ENCODE measurements at places on chromosomes 6 and 20.

DNA sequence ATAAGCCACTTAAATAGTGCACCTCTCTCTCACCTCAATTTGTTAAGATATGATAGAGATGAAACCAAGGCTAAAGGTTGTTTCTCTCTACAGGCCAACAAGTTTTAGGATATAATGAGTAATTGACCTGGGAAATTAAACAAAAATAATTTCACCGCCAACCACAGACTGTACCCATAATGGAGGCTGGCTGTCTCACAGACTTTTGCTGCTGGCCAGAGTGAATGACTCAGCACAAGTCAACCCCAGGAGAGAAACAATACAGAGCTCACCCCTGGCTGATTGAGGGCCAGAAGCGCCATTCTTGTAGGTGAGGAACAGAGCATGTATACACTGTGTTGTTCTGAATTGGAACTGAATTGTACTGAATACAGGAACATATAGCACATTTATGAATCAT is 99.9 kb downstream of the CAP2 start:
- no peak for DNase-seq

DNA sequence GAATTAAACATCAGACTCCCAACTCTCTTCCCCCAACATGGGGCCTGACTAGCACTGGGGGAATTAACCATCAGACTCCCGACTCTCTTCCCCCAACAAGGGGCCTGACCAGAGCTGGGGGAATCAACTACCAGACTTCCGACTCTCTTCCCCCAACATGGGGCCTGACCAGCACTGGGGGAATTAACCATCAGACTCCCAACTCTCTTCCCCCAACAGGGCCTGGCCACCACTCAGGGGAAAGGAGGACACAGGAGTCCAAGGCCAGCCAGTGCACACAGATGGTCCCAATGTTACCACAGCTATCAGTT is 13.1 kb downstream of the CST7 start:
- DNase-seq, result no peak

DNA sequence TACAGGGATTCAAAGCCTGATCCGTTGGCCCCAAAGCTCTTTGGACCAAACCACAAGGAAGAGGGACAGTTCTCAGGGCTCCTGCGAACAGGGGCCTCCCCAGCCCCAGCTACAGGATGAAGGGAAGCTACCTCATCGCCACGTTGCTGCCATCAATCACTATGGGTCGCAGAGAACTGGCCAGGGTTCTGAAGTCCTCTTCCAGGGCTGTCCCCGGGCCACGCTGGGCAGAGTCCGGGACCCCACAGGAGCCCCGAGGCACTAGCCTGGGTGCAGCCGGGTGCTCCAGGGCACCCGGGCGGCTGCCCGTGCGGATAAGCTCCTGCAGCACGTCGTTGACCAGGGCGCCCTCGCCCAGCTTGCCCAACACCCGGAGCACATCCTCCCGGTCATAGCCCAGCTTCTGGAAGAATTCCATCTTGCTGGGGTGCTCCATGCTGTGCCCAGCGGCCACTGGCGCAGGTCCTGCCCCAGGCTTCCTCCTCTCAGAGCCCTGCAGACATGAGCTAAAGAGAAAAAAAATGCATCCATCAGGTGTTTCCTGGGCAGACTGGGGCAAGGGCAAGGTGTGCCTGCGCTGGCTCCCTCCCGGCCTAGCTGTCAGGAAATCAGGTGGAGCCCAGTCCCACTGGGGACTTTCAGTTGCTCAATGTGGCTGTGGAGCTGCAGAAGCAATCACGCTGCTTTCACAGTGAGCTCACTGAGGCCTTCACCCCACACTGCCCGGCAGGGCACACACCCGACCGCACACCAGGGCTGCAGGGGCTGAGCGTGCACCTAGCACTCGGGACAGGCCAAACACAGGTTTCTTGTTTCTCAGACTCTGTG is 10.5 kb downstream of the ZC3H12D start:
- DNase-seq, result no peak

- DNase-seq, result no peak
Observed at GRCh38 chr6:165274611-165275010, 34.8 kb downstream of the C6orf118 start.

- no peak for DNase-seq
Observed at GRCh38 chr6:111763381-111763780, 109.9 kb downstream of the FYN start.

- peak; percentile 45 for DNase-seq
Observed at GRCh38 chr6:24856901-24857670, 58.4 kb upstream of the ARMH2 start.

GRCh38 chr6:107116328-107116892 is 1.1 kb upstream of the BEND3 start:
- peak; percentile 5 for DNase-seq

- DNase-seq, result peak; percentile 70
Observed at GRCh38 chr6:105424175-105424783, 21.4 kb upstream of the PREP start.

DNA sequence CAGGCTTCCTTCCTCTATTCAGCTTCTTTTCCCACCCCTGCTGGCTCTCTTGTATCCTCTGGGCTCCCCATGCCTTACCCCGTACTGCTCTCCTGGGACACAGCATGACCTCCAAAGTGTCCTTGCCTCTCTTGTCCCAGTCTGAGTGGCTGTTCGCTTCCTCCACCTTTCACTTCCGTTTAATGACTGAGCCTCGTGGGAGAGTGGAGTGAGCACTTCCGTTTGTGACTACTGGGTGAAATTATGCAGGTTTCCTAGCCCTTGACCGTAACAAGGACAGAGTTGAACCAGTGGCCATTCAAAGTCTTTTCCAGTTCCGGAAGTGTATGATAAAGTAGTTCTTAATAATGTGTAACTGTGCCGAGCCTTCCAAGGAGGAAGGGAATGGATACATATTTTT is 109.2 kb downstream of the ARID1B start:
- DNase-seq, result peak; percentile 7

DNA sequence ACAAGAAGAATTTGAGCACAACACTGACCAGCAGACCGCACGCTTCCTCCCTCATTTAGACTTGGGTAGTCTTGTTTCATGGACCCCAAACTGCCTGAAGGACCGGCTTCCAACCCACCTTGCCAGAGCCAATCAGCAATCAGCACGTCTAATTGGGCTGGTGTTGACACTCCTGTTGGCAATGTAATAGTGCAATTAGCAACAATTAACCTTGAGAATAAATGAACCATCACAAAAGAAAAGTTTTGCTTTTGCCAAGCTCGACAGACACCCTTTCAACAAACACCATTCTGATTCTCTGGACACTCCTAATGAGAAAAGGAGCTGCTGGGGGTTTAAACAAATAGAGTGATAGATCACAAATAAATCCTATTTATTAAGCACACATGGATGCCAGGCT is 61.0 kb downstream of the EDN3 start:
- no peak for DNase-seq

GRCh38 chr20:48098099-48098498 is 312.8 kb upstream of the SULF2 start:
- DNase-seq, result no peak

GRCh38 chr6:75283907-75284631 is 523 bp downstream of the TMEM30A start:
- DNase-seq, result peak; percentile 32

GRCh38 chr6:91088976-91089375 is 502.1 kb upstream of the MAP3K7 start:
- DNase-seq, result no peak

- DNase-seq, result no peak
Observed at GRCh38 chr6:17589406-17590096, 10.6 kb upstream of the FAM8A1 start.

- DNase-seq, result no peak
Observed at GRCh38 chr6:169701311-169701953, 397 bp downstream of the WDR27 start.

DNA sequence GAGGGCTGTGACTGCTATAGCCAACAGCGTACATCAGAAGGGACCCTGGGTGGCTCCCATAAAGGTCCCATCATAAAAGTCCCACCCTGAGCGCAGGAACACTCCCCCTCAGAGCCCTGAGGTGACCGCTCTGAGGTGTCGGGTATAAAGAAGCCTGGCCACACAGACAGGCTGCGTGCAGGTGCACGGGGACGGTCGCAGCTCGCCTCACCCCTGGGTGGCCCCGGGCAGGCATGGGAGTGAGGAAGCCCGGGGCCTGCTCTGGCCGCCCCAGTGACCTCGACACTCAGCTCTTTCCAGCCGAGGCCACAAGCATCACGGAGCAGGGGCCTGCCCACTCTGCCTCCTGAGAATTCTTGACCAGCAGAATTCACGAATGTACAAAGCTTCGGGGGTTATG is 14.4 kb upstream of the RNASET2 start:
- DNase-seq, result no peak

DNA sequence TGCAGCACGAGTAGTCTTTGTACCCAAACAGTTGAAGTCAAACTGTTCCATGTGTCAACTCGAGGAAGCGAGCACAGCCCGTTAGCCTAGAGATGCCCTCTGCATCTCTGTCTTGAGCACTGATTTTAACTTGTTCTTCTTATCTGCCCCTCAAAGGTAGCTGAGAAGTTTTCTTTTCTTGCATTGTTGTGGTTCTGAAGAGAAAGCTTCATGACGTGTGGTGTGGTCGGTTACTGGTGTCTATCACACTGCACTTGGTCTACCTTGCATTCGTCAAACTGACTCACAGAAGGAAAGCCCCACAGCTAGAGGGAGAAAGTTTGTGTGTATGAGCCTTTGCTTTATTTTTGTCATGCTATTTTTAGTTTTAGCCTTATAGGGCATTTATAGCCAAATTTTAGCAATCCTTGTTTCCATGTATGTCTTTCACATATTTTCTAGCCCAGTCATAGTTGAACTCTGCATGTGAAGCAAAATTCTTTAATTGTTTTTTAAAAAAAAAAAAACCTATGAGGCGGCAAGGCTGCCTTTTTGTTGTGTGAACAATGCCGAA is 115.1 kb downstream of the JAG1 start:
- DNase-seq, result peak; percentile 35

DNA sequence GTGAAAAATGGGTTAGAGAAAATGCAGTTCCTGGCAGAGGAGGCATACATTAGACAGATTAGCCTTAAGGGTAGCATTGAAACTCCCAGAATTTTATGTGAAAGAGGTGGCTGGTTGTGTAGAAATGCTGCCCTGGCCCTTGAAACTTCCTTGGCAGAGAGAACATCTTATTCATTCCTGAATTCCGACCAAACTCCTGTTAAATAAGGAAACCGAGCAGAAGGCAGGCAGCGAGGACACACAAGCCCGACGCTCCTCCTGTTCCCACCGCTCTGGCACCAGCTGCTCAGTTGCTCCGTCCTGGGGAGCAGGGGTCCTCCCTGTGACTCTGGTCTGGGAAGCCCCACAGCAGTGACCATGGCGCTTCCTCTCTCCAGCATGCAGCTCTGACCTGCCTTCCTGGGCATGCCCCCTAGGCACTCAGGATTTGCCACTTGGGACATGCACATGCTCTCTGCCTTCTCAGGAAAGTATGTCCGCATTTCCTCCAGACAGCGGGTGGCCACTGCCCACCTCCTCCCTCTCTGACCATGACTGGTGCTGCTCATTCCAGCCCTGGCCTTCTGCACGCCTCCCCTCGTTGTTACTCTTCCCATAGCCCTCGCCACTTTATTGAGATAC is 35.2 kb upstream of the CLDN20 start:
- no peak for DNase-seq

DNA sequence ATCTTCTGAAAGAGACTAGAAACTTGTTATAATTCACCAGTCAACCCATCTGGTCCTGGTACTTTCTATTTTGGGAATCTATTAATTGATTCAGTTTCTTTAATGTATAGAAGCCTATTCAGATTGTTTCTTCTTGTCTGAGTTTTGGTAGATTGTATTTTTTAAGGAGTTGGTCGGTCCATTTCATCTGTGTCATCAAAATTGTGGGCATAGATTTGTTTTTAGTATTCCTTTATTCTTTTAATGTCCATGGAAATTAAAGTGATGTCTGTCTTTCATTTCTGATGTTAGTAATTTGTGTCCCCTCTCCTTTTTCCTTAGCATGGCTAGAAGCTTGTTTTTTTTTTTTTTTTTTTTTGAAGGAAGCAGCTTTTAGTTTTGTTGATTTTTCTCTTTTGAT is 15.2 kb downstream of the STXBP5 start:
- DNase-seq, result no peak

- no peak for DNase-seq
Observed at GRCh38 chr20:16824664-16825063, 76.5 kb downstream of the OTOR start.

DNA sequence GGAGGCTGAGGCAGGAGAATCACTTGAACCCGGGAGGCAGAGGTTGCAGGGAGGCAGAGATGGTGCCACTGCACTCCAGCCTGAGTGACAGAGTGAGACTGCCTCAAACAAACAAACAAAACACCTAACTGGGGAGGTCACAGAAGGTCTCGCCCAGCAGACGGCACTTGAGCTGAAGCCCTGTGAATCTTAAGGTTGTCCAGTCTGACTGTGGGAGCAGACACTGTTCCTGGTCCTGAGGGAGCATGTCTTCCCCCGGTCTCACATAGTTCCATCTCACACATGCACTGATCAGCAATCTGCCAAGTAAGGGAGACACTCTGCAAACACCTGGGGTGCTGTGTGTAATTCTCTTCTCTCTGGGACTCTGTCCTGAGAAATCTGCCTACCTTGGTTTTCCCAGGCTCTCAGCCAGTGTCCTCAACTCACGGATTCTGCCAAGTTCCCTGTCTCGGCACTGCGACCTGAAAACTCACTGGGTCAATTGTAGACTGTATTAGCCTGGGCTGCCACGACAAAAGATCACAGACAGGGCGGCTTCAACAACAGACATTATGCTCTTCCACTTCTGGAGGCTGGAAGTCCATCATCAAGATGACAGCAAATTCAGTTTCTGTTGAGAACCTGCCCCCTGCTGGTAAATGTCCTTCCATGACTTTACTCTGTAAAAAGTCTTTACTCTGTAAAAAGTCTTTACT is 94.3 kb downstream of the JPH2 start:
- DNase-seq, result no peak

DNA sequence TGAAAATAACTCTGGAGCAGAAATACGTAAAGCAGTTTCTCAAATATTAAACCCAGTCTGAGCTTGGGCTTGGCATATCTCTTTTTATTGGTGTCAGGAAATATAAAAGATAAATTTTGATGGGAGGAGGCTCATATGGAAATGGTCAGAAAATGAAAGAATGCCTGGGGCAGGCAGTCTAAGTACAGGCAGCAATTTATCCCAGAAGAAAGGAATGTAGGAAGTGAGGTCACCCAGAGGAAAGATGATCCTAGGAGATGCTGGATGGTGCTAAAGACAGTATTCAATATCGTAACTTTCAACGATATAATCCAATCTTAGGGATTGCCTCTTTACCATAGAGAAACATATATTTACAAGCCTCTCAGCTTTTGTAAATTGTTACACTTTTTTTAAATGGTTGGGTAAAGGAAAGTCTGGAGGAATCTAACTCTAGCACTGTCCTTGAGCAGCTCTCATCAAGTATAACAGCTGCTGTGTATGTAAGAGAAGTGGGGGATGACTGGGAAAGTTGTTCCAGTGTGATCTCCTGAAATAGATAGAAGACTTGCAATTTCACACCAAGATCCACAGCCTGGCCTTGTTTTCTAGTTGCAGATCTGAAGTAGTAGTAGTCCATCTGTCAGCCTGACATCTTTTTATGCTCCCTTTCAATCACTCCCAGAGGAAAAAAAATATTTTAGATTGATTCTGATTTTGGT is 256.9 kb upstream of the SASH1 start:
- no peak for DNase-seq
